ENCODE measurements at places on chromosomes 5 and 9.
A peak's percentile ranks its signal among the peaks of the same experiment; 100 is the strongest.

DNA sequence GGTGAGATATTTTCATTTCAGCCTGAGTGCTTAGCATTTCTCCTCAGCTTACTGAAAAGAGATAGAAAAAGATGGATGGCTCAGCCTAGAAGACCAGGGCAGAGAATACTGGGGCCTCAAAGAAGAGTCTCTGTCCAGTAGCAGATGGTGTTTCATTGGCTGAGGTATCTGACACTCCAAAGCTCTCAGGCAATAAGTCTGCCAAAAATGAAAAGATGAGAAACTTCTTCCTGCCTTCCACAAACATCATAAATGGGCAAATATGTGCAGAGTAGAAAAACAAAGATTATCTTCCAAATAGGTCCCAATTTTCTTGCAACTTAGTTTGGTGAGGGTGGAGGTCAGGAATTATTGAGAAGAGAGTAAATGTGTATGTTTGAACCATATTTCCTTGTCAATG, 87.4 kb upstream of the ICE1 start:
- no peak for DNase-seq

DNA sequence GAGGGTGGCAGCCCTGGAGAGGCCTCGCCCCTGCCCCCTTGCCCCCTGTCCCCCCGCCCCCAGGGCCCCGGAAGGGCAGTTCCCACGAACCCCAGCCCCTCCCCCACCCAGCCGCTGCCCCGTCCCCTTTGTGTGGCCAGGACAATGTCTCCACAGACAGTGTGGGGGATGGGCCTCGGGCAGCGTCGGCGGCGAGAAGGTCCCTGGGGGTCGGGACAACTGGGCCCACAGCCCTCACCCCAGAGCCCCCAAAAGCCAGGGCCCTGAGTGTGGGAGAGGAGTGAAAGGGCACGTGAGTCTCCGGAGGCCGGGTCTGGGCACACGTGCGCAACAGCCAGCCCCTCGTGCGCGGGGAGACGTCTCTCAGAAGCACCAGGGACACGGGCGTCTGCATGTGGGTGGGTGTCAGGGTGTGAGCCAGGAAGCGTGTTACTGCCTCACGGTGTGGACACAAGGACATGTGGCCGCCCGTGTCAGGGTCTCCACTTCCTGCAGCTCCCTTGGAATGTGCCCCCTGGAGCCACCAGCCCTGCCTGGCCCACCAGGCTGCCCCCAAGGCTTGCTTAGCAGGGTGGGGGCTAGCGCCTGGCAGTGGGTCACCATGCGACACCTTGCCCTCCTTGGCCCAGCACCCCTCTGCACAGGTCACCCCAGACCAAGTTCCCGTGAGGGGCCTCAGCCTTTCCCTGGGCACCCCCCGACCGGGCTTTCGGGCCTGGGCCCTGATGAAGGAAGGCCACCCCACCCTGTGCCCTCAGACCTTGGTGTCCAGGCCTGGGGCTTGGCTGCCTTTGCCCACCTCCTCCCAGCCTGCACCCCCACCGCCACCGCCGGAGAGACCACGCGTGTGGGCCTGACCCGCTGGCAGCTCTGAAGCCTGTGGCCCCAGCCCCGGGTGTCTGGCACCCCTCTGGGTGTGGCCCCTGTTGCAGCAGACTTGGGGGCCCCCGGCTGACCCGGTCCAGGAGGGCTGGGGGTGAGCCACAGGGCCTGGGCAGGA, 12.8 kb upstream of the NRARP start:
- no peak for DNase-seq

GRCh38 chr5:14842117-14842516, 29.5 kb downstream of the ANKH start:
- DNase-seq, result no peak

- peak; percentile 38 for DNase-seq
These were observed 109.1 kb upstream of the PTGER4 start for GRCh38 chr5:40570408-40571129.

GRCh38 chr5:10648806-10649665, 85.2 kb downstream of the ANKRD33B start:
- DNase-seq, result no peak

DNA sequence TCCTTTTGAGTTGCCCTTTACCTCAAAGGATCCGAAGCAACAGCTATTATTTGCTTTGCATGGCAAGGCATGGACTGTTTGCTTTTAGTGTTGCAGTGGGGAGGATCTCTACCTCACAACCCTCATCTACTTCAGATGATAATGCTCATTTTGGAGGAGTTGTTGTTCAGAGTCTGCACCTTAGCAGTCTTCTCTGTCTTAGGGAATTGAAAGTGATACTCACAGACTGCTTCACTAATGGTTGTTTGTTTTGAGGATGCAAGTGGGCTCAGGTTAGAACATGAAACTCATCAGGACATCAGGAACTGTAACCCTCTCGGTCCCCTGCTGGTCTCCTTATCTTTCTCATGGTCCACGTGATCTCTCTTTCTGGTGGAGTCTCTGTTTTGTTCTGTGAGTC, 172.9 kb upstream of the ANKH start:
- no peak for DNase-seq

GRCh38 chr5:172849606-172850453, 15.8 kb downstream of the ERGIC1 start:
- peak; percentile 6 for DNase-seq

DNA sequence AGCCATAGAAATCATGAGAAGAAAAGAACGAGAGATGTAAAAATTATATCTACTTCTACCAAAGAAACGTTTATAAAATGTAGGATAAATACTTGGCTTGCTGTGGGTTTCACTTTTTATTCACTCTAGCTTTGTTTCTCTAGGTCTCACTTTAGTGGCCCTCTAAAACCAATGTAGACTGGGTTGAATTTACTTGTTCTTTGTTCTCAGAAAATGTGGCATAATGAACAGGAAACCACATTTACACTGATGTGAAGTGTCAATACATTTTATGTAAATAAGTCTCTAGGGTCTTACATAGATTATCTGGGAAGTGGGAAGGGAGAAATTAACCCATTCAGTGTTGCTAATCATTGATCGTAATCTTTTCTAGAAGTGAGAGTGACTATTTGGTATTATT, 58.9 kb downstream of the PLPPR1 start:
- DNase-seq, result no peak
